Stimulated activated CD8-positive, alpha-beta memory T cell treated with anti-CD3 and anti-CD28 coated beads, Interleukin-4, amount 100 ng/mL, for 1 hour (primary cell): ENCODE measurements at places on chromosomes 12 and 14.

DNA sequence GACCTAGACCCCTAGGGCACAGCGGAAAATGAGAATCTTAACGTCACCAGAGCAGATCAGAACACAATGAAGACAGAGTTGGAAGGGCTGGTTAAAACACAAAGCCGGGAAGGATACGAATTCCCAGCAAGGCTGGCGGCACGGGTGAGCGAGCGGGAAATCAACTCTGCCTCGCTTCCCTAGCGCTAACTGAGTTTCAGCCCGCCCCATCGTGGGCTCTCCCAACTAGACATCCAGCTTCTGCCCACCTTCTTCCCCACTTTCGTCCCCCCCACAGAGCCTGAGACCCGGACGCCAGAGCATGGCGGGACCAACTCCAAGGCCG lies 377 bp downstream of the CCNT1 start:
- no peak for DNase-seq

GRCh38 chr12:117202556-117202955 lies 12.3 kb upstream of the FBXO21 start:
- DNase-seq = no peak

DNA sequence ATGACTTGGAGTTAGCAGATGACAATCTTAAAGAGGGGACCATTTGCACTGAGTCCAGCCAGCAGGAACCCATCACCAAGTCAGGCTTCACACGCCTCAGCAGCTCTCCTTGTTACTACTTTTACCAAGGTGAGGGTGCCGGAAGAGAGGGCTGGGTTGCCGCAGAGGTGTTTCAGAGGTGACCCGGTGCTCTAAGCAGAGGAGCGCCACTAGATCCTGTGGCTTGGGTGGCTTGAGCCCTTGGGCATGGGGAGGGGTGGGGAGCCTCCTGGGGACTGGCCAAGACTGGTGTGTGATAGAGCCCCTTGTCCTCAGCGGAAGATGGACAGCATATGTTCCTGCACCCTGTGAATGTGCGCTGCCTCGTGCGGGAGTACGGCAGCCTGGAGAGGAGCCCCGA lies 17.7 kb downstream of the POP5 start:
- no peak for DNase-seq

- DNase-seq = no peak
Measured at GRCh38 chr12:83432176-83432719, 745.5 kb downstream of the TMTC2 start.

DNA sequence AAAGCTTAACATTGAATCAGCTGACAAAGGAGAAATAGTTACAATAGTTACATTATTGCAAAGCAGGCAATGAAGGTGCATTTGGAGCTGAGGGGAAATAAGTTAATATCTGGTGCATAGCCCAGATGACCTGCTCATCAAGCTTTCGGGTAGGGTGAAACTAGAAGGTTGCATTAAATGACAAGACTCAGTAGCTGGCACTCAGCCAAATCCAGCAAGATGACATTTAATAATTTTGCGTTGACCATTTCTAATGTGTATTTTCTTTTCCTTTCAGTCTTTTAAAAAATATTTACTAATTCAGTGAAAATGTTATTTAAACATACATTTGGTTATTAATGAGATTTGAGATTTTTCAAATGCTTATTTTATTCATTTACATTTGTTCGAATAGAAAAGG lies 188.6 kb downstream of the SLC5A8 start:
- no peak for DNase-seq

GRCh38 chr12:11707535-11707934 lies 58.1 kb downstream of the ETV6 start:
- DNase-seq = no peak

GRCh38 chr12:50401500-50402081 lies 906 bp downstream of the LARP4 start:
- no peak for DNase-seq

- DNase-seq = no peak
Measured at GRCh38 chr14:96299441-96299840, 43.4 kb downstream of the BDKRB1 start.

DNA sequence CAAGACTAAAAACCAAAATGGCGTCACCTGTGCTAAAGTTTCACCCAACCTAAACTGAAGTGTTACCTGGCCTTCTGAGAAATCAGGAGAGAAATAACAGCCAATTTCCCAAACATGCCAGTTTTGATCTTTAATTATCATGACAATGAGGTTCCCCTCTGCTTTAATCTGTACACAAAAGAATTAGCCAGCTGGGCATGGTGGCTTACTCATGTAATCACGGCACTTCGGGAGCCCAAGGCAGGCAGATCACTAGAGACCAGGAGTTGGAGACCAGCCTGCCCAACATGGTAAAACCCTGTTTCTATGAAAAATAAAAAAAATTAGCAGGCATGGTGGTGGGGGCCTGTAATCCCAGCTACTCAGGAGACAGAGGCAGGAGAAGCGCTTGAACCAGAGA lies 4.9 kb downstream of the HEATR4 start:
- no peak for DNase-seq

DNA sequence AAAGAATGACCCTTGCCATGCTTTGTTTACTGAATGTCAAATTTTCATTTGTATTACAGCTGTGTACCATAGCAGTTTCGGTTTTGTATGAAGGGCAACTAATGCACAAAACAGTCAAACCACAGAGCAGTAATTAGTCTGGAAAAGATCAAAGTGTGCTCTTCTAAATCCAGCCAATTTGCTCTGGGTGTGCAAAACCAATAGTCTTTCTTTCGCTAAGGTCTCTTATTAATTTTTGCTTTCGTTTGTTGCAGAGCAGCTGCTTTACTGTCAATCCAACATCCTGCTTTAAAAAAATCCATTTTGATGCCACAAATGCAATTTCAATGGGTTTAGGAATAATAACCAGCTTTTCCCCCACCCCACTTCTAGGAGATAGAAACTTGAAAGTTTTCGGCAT lies 114.2 kb downstream of the BRMS1L start:
- no peak for DNase-seq

- no peak for DNase-seq
Measured at GRCh38 chr14:69320581-69321365, 60.8 kb downstream of the GALNT16 start.

DNA sequence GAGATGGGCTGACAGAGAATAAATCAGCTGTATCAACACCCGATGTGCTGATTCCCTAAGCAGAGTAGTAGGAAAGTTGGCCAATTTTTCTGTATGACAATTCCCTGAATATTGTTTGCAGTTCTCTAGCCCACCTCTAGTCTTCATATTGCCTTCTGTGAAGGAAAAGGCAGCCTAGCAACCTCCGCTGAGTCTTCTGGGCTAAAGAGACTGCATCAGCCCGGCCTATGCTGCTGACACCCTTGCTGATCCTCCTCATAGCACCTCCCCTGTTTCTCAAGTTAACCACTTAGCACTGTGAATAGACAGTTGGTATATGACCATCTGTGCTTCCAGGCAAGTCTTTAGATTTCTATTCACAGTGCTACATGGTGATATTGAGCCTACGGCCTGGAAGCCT lies 161.1 kb upstream of the EGLN3 start:
- no peak for DNase-seq

DNA sequence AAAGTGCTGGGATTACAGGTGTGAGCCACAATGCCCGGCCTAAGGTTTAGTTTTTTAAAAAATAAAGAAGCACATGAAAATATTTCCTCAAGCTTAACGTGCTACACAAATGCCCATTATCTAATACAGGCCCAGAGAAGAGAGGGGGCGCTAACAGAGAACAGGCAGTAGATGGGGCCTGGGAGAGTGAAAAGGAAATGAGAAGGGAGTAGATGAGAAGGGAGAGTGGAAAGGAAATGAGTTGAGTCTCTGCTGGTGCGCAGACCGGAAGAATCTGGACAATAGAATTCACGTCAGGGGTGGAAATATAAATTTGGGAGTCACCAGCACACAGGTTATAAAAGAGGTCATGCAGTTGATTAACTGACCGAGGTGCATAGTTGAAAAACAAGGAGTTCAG lies 10.7 kb downstream of the PXN start:
- no peak for DNase-seq

GRCh38 chr12:27869567-27869966 lies 89.5 kb upstream of the MANSC4 start:
- DNase-seq = no peak

DNA sequence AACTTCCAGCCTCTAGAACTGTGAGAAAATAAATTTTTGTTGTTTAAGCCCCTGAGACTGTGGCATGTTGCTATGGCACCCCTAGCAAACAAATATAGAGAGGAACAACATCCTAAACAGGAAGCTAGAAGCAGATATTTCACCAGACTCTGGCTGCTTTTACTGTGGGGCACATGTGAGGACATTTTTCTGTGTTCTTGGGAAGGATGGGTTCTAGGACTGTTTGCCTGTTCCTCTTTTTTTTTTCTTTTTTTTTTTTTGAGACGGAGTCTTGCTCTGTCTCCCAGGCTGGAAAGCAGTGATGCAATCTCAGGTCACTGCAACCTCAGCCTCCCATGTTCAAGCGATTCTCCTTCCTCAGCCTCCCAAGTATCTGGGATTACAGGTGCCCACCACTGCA lies 4.2 kb upstream of the HRK start:
- DNase-seq = no peak

- no peak for DNase-seq
Measured at GRCh38 chr12:132176920-132177551, 32.8 kb downstream of the NOC4L start.

DNA sequence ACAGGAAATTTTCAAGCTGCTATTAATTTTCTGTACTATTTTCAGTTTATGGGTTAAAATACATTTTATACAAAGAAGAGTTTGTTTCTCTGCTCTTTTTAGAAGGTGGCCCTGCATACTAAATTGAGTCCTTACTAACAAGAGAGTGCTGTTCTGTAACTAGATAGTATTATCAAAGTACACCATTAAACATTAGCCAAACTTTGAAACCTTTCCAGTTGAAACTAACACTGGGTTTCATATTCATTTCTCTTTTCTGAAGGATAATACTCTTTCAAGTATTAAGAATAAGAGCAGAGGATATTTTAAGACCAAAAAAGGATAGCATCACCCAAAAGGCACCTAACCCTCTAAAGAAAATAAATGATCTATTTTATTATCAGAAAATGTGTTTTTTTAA lies 47.2 kb downstream of the PEBP1 start:
- no peak for DNase-seq

DNA sequence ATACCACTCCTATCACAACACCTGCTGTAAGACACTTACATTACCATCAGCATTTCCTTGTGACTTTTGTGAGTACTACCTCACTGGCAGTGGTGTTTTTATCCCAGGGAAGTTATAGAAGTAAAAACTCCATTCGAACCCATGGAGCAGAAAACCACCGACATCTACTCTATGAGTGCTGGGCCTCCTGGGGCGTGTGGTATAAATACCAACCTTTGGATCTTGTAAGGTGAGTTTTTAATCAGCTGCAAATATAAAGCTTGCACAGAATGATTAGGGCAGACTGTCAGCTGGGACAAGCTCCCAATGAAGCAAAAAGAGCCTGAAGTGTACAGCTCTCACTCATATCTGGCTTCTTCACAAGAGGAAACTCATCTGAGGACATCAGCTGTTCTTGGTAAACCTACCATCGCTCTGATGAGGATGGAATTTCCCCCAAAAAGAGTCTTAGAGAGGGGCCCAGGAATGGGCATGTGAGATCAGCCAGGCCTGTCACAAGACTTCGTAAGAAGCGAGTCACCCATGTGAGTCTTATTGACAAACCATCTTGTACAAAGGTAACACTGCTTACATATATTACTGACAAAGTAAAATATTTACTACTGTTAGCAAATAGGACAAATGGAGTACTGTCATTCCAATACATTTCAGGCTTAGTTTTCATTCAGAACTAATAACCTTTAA lies 170.0 kb downstream of the SLC5A8 start:
- no peak for DNase-seq

DNA sequence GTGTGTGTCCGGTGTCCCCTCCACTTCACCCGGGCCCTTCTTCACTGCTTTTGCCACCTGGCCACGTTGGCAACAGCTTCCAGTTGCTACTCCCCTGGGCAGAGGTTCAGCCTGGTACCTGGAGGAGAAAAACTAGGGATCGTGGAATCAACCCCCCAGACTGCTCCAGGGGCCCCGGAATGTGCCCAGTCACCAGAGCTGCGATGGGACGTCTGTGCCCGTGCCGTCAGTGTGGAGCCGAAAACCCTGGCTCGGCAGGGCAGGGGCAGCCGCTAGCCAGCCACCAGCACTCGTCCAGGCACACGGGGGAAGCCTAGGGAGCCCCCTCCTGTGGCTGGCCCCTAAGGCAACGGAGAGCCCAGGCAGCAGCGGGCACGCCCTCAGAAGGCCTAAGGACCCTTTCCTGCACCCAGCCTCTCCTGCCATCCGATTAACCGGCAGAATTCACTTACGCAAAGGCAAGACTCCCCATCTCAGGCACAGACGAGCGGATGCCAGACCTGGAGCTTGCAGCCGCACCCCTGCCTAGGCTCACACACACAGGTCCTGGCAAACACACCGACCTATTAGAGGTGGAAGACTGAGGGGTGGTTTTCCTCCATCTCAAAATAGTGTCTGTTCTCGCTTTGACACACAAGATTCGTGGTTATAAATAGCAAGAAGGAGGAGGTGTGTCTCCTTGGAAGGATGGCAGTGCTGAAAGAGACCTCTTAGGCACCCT lies 62.6 kb downstream of the FBXL14 start:
- no peak for DNase-seq

DNA sequence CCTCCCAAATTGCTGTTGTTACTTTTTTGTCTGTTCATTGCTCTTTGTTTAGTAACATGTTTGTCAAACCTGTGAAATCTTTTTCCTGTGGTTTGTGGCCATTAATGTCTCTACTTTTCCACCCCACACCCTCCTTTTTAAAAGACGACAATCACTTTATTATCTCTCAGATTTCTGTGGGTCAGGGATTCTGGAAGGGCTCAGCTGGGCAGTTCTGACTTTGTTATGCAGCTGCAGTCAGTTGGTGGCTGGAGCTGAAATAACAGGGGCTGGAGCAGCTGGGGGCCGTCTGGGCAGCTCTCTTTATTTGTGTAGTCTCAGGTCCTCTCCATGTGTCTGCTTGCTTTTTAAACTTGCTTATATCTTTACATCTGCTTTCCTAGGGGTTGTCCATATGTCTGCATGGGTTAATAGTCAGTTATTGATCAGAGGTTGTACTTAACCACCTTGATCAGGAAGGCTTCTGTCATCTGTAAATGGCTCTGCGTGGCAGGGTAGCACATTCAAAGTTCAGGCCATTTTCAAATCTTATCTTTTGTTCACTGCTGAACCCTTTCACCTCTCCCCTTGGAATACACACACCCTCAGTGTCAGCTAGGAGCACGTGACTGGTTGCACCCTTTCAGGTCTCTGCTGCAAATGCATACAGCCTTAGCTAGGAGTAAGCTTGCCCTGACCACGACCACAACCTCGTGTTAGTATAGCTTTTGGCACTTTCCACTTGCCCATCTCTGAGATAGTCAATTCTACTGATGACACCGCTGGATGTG lies 27.9 kb downstream of the BORCS5 start:
- DNase-seq = no peak

DNA sequence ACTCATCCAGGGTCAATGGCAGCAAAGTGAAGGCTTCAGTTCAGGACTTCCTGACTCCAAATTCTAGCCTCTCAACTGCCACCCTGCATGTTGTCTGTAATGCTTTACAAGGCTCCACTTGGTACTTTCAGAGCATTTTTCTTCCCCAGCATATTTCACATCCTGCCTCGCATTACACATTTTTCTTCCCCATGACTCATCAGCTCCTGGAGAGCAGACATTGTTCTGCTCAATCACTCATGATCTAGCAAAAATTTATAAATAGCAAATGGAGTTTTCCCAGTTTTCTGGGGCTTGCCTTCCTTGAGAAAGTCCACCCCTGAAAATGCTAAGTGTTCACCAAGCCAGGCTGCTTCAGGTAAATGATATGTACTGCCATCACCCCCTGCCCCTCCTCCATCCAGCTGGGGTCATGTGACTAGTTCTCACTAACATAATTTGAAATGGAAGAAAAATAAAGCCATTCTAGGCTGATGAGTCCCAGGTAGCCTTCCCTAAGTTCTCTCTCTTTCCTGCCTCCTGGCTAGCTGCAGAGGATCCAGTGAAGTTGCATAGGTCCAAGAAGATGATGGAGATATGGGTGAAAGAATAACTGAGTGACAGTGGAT lies 69.4 kb downstream of the ARMH4 start:
- no peak for DNase-seq
